LoVo (cell line): ENCODE measurements at places on chromosomes 3 and 15.

- DNase-seq, result no peak
These were observed 35.6 kb upstream of the MUC4 start for GRCh38 chr3:195847055-195847950.

- no peak for DNase-seq
These were observed at the start of gene NRROS for GRCh38 chr3:196639483-196640296. Gene NRROS, plus strand, starts transcription at chr3:196639694. Its CDS starts 14,846 bp downstream, at chr3:196654540.

DNA sequence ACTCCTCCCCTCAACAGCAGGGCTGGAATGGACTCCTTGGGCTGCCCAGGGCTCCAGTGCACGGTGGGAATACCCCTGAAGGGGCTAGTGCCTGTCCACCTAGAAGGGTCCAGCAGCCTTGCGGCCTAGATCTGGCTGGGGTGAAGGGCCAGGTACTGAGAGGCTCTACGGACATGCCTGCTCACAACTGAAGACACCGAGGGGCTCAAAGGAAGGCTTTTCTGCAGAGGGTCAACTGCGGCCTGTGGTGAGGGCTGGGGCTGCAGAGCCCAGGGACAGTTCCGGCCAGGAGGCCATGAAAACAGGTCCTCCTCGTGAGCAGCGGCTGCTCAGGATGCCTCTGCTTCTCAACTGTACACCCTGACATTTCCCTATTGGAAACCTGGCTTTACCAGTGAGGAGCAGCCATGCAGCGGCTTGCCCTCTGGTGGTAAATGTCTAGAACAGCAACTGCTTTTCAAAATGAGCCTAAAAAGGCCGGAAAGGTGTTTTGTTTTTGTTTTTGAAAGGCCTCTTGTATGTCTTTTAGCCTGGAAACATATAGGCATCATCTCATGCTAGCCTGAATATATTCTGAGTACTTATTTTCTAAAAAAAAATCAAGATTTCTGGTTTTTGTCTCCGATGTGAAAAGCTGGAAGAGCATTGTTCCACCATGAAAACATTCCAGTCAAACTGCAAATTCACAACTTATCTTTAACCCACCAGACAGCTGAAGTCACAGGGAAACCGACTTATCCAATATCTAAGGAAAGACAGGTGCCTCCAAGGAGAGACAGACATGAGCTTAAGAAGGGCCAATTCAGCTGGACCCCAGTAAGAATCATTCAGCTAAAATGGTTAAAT lies 163.4 kb downstream of the KLF13 start:
- DNase-seq, result peak; percentile 71

GRCh38 chr3:153897842-153898241 lies 223.3 kb upstream of the ARHGEF26 start:
- DNase-seq, result no peak

- DNase-seq, result no peak
These were observed 25.2 kb upstream of the TFDP2 start for GRCh38 chr3:142174559-142174958.

DNA sequence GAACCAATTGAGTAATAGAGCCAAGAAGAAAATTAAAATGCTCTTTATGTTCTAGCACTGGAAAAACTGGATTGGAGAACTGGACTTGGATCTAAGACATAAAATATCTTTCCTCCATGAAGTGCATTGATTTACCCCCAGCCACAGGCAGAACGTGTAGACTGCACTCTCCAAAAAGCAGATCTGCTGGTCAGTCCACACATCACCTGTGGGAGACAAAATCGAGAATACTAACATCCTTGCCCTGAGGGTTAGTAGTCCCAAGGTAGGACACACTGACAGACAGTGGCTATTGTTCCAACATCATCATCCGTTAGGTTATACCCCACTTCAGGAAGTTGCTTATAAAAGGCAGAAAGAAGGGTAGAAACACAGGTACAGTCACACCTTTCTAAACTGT lies 257.1 kb upstream of the STT3B start:
- DNase-seq, result no peak

DNA sequence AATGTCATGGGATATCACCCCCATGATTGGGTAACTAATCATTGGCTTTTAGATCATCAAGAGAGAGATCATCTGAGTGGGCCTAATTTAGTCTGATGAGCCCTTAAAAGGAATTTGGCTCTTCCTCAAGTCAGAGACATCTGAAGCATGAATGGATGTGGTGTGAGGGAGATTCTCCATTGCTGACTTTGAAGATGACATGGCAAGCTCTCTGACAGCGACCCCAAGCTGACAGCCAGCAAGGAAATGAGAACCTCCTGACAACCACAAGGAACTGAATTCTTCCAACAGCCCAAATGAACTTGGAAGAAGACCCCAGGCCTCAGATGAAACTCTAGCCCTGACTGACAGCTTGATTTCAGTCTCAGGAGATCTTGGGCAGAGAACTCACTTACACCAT lies 108.4 kb upstream of the SPATA12 start:
- DNase-seq, result no peak

DNA sequence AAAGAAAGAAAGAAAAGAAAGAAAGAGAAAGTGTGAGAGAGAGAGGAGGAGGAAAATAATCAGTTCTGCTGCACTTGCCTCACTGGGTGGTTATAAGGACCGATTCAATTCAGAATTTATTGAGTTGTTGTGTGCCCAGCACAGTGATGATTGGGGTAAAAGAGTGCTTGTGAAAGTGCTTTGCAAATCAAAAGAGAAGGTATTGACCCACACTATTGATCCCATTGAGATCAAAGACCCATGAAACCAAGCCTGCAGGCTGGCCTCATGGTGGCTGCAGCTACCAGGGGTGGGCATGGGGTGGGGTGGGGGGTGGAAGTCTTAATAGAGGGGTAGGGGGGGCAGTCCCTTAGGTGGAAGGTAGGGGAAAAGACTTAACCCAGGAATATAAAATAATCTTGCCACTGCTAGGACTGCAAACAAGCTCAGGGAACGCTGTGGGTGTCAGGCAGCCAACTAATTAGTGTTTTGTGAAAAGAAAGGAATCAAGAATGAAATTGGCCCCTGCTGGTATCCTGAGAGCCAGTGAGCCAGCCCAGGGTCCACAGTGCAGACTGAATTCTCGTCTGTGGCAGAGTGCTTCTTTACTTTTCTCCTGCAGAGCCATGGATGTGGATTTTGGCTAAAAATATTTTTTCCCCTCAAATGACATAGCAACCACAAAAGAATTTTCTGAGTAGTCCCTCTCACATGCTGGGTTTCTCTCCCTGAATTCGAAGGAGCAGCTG lies 34.2 kb downstream of the CLEC3B start:
- DNase-seq, result no peak

GRCh38 chr3:48636149-48636655 lies 941 bp upstream of the SLC26A6 start:
- no peak for DNase-seq

- DNase-seq, result no peak
These were observed 369.4 kb downstream of the MAGI1 start for GRCh38 chr3:65669163-65669875.

DNA sequence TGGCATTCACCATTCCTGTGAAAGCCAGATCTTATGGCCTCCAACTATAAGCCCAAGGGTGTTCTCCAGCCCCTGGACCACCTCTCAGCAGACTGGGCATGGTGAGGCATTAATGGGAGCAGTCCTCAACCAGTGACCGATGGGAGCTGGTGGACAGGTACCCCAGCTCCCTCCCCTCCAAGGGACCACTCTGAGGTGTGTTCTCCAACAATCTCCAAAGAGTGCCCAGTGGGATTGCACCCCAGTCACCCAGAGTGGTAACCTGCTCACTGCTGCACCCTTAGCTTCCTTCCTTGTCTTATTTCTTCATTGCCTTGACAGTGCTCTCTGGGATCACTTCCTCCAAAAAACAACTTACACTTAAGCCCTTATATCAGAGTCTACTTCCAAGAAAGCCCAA lies 8.2 kb upstream of the ITGA11 start:
- DNase-seq, result no peak

DNA sequence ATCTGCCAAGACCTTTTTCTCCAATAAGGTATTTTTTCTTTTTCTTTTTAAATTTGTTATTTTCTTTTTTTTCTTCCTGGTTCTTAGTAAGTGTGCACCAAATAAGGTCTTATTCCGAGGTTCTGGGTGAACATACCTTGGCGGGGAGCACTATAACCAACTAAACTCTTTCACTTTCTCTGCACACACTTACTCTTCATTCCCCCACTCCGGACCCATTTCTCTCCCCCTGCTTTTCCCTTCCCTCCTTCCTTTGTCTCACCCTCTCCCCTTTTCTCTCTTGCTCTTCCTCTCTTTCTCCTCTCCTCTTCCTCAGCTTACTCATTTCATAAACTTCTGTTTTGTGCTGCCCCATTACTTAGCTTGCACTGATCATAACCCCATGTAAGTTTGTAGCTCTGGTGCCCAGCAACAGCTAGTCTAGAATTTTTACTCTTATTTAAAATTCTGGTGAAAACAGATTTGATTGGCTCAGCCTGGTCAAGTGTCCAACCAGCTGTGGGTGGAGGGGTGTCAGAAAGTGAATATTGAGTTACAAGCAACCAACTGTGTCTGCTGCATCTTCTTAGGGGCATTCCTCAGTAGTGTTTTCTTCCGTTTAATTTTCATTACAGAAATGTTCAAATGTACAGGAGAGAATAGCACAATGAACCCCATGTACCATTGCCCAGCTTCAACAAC lies 297.5 kb downstream of the SHQ1 start:
- no peak for DNase-seq

- no peak for DNase-seq
These were observed 16.4 kb upstream of the FURIN start for GRCh38 chr15:90851940-90852339.

- DNase-seq, result no peak
These were observed 25.5 kb downstream of the OSBPL10 start for GRCh38 chr3:31955581-31955980.

DNA sequence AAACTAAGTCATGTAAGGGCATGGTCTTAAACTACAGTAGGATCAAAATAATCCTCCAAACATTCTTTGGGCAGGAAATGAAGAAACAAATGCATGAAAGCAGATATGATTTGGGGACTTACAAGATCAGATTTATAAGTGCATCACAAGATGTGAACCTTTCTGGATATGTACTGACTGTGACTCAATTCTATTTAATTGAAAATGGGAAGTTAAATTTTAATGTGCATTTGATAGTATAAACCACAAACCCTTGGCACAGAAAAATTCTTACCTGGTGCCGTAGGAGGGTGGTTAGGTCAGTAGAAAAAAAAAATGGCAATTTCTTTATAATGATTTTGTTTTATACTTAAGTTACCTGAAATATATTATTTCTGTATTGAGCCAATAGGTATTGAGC lies 262.5 kb upstream of the TGFBR2 start:
- DNase-seq, result peak; percentile 25

GRCh38 chr3:20080956-20081554 lies 40.8 kb downstream of the KAT2B start:
- DNase-seq, result no peak

- no peak for DNase-seq
These were observed 45.8 kb upstream of the NTRK3 start for GRCh38 chr15:88302373-88302772.

- no peak for DNase-seq
These were observed 61.6 kb upstream of the CD200R1L start for GRCh38 chr3:112908252-112908651.

DNA sequence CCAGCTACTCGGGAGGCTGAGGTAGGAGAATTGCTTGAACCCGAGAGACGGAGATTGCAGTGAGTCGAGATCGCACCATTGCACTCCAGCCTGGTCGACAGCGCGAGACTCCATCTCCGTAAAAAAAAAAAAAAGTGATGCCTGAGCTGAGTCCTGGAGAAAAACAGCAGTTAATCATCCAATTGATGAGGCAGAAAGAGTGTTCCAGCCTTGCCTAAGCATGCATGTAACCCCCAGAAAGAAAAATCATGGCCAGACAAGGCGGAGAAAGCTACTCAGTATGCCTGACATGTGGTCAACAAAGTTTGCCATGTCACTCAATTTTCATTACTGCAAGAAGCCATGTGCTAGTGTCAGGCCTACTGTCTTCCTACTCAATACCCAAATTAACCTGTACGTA lies 593.1 kb upstream of the MDFIC2 start:
- DNase-seq, result no peak

GRCh38 chr3:65714134-65714533 lies 324.6 kb downstream of the MAGI1 start:
- DNase-seq, result no peak

- DNase-seq, result no peak
These were observed 21.2 kb downstream of the STARD5 start for GRCh38 chr15:81302701-81303109.

DNA sequence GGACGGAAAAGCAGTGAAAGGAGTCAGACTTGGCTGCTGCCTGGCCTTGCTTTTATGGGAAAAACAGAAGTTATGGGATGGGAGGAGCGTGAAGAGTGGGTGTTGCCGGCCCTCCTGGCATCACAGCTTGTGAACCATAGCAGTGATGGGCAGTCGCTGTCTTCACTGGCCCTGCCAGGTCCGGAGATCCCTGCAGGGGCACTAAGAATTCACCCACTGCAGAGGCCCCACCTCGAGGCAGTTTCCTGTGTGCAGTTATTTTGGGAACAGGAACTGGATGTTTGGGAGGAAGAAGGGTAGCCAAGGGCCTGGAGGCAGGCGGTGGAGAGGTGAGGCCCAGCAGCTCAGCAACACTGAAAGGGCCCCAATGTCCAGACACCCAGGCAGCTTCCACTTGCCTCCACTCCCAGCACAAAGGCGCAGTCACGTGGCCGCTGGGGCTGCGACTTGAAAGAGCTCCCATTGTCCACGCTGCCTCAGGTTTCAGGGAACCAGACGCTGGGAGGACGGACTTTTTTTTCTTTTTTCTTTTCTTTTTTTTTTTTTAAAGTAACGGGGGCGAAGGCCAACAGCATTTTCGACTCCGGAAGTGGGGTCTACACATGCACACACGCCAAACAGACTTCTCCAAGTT lies 255.6 kb downstream of the ZNF621 start:
- no peak for DNase-seq

DNA sequence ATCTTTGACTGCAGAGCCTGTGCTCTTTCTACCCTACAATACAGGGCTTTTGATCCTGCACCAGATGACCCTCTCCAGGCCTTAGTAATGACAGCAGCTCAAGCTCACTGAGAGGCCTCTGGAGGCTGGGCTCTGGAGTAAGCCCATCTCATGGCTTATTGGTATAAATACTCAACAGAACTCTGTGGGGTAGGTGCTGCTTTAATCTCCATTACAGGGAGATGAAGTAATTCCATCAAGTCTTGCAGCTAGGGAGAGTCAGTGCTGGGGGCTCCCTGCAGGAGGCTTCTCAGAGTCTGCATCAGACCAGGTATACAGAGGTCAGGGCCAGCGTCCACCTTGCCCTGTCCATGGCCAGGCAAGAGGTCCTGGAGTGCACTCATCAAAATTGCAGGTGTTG lies 89.2 kb upstream of the SLC6A11 start:
- no peak for DNase-seq

GRCh38 chr15:82108489-82109078 lies 62.8 kb upstream of the MEX3B start:
- peak; percentile 47 for DNase-seq

- DNase-seq, result no peak
These were observed 216.3 kb upstream of the LRTM1 start for GRCh38 chr3:55144015-55144673.

GRCh38 chr3:29145360-29145759 lies 135.5 kb upstream of the RBMS3 start:
- no peak for DNase-seq

DNA sequence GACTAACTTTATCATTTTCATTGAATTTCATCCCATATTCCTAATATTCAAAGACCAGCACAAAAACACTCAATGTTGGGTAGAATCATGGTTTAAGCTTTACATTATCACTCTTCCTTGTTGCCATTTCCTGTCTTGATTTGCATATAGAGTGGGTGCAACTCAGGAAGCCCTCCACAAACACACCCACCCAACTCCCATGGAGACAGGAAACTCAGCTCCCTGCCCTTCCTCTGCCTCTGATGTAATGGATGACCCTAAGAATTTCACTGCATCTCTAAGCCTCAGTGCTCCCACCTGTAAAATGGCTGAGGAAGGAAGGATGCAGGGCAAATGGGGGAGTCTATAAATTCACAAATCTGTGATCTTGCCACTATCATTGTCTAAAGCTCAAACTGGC lies 98.1 kb upstream of the BFSP2 start:
- DNase-seq, result no peak
